GM23338 (cell line): ENCODE measurements at places on chromosomes 7 and 10. TPM values are rescaled to one million over a fixed set of nuclear protein-coding genes. Genes with fewer than 3 reads are reported as not detected.

GRCh38 chr10:52229291-52229931, 84.7 kb upstream of the DKK1 start:
- DNase-seq = no peak

DNA sequence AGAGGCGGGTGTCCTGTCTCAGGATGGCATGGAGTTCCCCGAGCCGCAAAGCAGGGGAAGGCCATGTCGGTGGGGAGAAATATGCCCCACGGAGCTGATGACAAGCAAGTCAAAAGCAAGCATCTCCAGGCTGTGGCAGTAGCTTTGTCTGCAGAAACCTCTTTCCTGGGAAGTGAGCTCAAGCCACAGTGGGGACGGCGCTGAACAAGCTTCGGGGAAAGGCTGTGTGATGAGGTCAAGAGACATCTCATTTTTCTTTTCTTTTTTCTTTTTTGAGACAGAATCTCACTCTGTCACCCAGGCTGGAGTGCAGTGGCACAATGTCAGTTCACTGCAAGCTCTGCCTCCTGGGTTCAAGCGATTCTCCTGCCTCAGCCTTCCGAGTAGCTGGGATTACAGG, 62.6 kb downstream of the ELFN1 start:
- DNase-seq = no peak

DNA sequence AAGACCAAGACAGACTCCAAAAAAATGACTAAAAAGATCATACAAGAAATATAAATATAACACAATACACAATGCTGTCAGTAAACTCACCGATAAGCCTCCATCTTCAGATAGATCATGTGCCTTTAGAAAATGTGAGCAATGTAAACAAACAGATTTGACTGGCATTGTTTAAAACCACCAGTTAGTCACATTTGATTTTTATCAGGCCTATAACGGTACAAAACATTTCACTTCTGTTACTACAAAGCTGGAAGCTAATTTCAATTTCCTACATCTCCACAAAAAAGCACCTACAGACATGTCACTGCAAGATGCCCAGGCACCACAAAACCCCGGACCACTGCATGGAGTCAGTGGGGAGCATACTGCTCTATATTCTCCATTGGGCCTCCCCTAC, 18.9 kb downstream of the SGMS1 start:
- no peak for DNase-seq

DNA sequence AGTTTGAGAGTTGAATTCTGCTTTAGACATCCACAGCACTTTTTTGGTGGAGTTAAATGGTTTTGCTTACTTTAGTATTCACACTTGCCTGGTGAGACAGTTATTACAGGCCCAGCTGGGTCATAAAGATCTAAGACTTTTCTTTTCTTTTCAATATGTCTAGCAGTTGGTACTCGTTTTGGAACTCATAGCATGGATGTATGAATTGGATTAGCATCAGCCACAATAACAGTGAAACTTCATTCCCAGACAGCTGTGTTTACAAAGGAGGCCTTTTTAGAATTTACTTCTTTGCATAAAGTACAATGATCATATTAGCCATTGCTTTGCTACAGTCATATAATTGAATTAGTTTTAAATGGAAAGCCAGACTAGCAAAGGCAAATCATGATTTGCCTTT, 168.4 kb upstream of the DKK1 start:
- DNase-seq = no peak

DNA sequence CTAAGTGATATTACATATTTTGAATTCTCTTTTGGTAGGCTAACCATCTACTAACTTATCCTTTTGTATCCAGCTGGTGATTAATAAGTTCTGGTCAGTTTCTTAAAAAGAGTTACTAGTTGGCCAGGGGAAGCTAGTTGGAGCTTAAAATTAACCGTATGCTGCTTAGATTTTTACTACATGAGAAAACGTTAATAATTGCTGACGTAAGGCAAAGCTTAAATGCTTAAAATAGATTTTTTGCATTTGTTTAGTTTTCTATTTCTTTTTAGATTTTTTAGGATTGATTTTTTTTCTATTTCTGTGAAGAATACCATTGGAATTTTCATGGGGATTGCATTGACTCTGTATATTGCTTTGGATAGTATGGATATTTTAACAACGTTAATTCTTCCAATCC, 32.6 kb downstream of the CCDC172 start:
- no peak for DNase-seq

DNA sequence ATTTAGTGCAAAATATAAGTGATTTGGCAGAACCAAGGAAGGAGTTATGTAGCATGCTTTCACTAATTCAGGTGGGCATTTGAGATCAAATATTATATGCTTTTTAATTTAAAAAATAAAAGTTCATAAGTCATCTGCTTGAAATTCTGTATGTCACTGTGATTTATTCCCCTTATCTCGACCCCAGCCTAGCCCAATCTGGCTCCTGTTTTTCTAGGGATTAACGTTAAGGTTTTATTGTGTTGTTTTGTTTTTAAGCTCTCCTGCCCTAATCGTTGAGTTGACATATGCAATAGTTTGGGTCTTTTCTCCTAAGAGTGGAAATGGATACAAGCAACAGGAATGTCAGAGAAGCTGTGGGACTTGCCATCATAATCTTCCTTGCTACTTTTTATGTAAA, 42.6 kb downstream of the WIPF3 start:
- DNase-seq = no peak

DNA sequence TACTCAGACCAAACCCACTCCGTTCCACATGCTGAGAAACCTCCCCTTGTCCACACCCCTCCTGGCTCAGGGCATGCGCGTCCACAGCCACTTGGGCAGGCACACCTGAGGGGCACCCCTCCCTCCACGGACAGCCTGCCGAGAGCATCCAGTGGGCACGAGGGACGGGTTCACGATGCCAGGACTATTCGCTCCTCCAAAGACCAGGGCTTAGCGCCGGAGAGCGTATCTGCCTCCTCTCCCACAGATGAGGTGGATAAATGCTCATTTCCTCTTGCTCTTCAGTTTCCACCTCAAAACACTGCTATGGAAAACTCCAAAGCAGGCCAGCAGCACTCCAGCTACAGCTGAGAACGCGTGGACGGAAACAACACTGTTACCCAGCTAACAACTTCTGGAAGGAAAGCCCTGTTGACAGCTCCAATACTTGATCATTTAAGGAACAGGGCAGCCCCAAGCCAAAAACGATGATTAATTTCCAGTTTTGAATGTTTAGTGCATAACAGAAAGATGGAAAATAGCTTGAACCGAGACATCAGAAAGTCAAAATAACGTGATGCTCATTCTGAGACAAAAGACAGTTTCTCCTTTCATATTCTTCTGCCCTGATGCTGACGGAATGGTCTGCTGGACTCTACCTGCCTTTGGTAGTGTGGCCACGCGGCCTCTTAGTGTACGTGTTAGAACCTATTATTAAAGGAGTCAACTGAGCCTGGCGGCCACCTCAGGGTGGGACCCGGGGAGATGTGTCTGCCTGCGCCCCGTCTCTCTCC, 204.7 kb downstream of the DNAJB6 start:
- DNase-seq = no peak

DNA sequence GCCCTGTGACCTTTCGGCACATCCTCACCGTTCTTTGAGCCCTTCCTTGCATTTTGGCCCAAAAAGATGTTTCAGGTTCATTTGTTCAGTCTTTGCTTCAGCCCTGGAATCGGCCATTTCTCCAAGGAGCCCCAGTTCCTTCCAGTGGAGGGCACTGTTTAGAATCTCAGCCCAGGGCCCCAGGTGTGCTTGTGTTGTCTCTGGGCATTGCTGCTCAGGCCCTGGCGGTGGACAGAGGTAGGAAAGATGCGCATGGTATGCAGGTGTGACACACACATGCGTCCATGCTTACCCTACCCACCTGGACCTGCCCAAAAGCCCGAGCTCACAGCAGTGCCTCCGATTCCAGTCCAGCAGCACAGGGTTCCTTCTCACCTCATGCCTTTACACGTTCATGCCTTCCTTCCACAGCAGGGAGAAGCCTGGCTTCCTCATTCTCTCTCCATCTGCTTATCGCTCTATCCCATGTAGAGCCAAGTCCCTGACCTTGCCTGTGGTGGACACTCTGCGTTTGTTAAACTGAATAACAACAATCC, 70.6 kb downstream of the LHPP start:
- peak; percentile 91 for DNase-seq

FAM25G gene
- total RNA-seq = not detected in 2 replicates

TET1 gene
- total RNA-seq = 82.5 and 90.5 TPM in 2 replicates

ZMYND11 gene
- 16.9 and 19.8 TPM in 2 replicates for total RNA-seq
